Right ventricle myocardium inferior (tissue), 1 donor: ENCODE measurements at places on chromosomes 16 and 17. TPM values are rescaled to one million over a fixed set of nuclear protein-coding genes. Genes with fewer than 3 reads are reported as not detected.

DNA sequence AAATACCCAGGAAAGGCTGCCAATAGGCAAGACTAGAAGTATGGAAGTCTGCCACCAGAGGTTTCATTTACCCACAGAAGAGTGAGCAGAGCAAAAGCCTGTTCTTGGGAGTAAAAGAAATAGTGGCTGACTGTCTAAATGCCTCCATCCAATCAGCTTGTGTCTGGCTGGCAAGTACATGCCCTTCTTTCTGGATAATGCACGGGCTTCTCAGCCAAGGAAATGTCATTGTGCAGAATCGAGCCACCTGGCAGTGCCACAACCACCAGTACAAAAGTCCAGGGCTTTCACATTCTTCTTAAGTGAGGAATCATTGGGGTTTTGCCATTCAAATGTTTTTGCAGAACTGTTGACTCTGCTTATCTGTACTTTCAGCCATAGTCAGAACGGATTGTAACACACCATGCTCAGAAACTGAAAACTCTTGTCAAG lies 10.1 kb upstream of the ERCC4 start:
- DNase-seq, result no peak

The KRT9 gene
- not detected for total RNA-seq

- DNase-seq, result no peak
These were observed at the start of gene SDR42E2 for GRCh38 chr16:22161999-22162655. TSS of gene SDR42E2 (plus strand) at chr16:22162506. CDS start at chr16:22165583, 3,077 bp downstream.

GRCh38 chr16:23103603-23104002 lies 45.6 kb downstream of the USP31 start:
- no peak for DNase-seq

DNA sequence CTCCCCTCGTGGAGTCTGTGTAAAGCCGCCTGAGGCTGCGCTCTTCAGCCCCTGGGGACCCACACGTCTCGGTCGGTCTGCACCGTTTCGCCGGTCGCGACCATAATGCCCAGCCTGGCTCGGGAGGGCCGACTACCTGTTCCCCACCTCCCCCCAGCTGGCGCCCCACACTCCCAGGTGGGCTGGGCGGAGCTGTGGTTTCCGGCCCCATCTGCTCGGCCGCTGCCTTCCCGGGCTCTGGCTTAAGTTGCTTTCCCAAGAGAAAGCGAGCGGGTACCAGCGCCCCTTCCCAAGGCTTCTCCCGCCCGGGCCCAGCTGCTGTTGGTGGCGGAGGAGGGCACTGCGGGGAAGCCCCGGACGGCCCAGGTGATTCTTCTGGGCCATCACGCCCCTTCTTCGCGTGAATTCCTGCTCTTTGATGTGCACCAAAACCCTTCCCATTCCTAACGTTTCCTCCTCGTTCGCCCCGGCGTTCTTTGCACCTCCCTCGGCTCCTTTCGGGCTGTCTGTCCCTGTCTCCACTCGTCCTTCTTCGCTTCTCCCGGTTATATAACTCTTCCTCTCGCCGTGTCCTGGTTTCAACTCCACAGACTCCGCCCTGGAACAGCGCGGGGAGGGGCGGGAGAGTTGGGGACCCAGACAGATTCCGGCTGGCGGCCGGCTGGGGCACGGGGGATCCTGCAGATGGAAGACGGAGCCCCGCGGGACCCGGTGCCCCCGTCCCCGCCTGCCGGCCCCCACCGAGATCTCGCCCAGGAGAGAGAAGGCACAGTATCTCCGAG lies 2.0 kb downstream of the KDM6B start:
- peak; percentile 90 for DNase-seq

The MPV17L gene
- total RNA-seq, result 5.2 TPM

The RNF112 gene
- total RNA-seq, result 3.5 TPM

The EFNB3 gene
- total RNA-seq, result 0.11 TPM

GRCh38 chr17:32275060-32276042 lies 9.7 kb downstream of the RHBDL3 start:
- DNase-seq, result no peak

GRCh38 chr17:41512546-41513167 lies 6.0 kb downstream of the KRT15 start:
- no peak for DNase-seq

- DNase-seq, result peak; percentile 88
These were observed 14.9 kb upstream of the CBFB start for GRCh38 chr16:67013823-67014633.

The FOXL1 gene
- total RNA-seq, result 0.60 TPM

The ERN2 gene
- not detected for total RNA-seq

GRCh38 chr16:18782697-18783429 lies 7.3 kb downstream of the RPS15A start:
- DNase-seq, result no peak

- no peak for DNase-seq
These were observed 155.8 kb upstream of the CDC42EP4 start for GRCh38 chr17:73467651-73468050.

DNA sequence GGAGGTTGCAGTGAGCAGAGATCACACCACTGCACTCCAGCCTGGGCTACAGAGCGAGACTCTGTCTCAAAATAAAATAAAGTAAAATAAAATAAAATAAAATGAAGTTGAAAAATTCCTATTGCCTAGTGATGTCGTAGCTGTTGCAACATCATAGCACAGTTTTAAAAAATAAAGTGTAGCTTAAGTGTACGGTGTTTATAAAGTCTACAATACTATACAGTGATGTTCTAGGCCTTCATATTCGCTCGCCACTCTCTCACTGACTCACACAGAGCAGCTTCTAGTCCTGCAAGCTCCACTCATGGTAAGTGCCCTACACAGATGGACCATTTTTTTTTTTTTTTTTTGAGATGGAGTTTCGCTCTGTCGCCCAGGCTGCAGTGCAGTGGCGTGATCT lies 43.5 kb upstream of the MNT start:
- DNase-seq, result no peak
